Left renal cortex interstitium (tissue), 4 donors: ENCODE measurements at places on chromosomes 2 and 18. TPM values are rescaled to one million over a fixed set of nuclear protein-coding genes. Genes with fewer than 3 reads are reported as not detected.
A peak's percentile ranks its signal among the peaks of the same experiment; 100 is the strongest.

Gene NGEF
- polyA plus RNA-seq = 2.1 TPM

Gene PARD3B
- polyA plus RNA-seq = 31.9 TPM

Gene KRCC1
- polyA plus RNA-seq = 53.4 TPM

- no peak for DNase-seq
Measured at GRCh38 chr18:52242711-52243110, 97.3 kb upstream of the DCC start.

DNA sequence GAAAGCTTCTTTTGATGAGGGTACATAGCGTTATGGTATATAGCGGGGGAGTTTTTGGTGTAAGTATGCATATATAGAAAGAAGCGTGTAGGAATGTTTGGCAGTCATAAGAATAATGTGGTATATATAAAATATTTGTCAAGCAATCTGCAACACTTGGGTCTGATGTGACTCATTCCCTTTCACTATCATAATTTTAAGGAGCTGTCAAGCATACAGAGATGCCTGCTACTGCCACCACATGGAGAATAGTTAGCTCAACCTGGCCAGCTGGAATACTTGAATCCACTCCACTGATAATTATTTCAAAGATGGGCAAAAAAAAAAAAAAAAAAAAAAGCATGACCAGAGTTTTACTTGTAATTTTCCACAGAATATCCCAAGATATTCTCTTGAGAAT is 559.8 kb upstream of the REG3G start:
- no peak for DNase-seq

GRCh38 chr2:28544405-28544921 is 48.6 kb downstream of the PLB1 start:
- no peak for DNase-seq

- DNase-seq = no peak
Measured at GRCh38 chr2:234764372-234764771, 187.4 kb upstream of the SH3BP4 start.

GRCh38 chr2:238698451-238699306 is 149.2 kb upstream of the TWIST2 start:
- no peak for DNase-seq

DNA sequence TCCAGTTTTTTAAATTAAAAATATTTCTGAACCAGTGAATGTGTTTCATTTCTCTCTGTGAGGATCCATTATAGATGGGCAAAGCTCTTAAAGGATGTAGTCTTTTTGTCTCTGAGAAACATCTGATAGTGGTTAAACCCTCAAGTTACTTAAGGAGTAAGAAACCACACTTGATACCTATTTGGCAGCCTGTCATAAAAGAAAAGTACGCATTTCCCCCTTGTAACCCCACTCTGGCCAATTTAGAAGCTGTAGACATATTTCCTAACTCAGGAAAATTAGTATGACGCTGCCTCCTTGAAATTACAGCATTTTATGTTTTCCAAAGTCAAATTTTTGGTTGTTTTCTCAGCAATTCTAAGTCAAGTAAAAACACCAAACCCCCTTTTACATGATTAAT is 2.0 kb downstream of the STAT4 start:
- DNase-seq = no peak

DNA sequence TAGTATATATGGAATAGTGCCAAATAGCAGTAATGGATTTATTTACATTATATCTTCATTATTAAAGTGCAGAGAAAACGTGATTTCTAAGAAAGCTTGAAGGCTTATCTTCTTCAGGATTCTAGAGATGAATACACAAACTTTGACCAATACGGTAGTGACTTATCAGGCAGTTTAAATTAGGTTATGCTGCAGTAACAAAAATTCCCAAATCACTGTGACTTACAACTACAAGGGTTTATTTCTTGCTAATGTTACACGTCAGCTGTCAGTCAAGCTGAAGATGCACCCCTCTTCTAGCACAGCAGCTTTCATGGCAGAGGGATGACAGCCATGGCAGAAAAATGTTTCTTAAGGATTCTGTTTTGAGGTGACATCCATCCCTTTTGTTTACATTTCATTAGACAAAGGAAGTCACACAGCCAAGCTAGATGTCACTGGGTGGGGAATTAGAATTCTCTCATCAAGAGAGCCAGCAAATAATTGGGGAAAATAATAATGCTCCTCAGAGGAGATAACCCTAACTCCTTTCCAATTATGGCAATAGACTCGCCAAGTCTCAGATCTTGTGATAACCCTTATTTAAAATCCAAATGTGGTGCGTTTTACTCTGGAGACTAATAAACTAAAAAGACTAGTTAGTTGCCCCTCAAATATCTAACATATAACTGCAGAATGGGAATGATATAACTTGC is 268.3 kb upstream of the CYP26B1 start:
- DNase-seq = no peak

DNA sequence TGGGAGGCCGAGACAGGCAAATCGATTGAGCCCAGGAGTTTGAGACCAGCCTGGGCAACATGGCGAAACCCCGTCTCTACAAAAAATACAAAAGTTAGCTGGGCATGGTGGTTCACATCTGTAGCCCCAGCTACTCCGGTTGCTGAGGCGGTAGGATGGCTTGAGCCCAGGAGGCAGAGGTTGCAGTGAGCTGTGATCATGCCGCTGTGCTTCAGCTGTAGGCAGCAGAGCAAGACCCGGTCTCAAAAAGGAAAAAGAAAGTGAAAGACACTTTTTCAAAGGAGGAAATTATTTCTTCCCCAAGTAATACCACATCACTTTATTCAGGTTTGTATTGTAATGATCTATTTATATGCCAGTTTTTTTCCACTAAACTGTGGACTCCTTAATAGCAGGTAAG is 35.7 kb upstream of the TAF4B start:
- DNase-seq = no peak

GRCh38 chr2:30225131-30225762 is 6.1 kb upstream of the LBH start:
- peak; percentile 60 for DNase-seq

DNA sequence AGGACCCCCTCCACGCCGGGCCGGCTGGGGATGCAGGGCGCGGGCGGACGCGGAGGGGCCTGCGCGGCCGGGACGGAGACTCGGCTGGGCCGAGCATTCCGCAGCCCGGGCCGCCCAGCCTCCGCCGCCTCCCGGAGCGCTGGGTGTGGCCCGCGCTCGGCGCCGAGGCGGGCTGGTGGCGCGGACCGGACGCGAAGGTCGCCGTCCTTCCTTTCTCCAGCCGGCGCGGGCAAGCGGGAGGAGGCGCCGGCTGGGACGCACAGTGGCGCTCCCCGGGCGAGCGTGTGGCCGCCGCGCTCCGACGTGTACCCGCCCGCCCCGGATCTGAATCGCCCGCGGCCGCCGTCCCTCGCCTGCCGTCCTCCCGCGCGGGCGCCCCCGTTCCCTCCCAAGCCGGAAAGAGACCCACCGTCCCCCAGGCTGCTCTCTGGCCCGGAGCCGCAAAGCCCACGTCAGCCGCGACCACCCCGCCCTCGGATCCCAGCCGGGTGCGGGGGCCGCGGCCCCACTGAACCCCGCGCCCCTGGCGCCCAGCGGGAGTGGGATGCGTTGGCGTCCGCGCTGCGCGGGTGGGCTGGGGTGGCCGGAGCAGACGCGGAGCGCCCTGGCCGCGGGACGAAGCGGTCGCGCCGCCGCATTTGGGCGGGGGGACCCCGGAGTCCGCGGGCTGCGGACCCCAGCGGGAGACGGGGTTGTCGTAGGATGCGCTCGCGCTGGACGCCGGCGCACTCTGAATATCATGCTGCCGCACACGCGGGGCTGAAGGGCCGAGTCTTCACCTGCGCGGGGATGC is 634 bp downstream of the SPATS2L start:
- peak; percentile 26 for DNase-seq
